Dorsolateral prefrontal cortex (tissue), 122 donors: ENCODE measurements at places on chromosomes 6 and 20.

GRCh38 chr20:41063442-41063841 lies 34.8 kb downstream of the TOP1 start:
- DNase-seq = no peak

DNA sequence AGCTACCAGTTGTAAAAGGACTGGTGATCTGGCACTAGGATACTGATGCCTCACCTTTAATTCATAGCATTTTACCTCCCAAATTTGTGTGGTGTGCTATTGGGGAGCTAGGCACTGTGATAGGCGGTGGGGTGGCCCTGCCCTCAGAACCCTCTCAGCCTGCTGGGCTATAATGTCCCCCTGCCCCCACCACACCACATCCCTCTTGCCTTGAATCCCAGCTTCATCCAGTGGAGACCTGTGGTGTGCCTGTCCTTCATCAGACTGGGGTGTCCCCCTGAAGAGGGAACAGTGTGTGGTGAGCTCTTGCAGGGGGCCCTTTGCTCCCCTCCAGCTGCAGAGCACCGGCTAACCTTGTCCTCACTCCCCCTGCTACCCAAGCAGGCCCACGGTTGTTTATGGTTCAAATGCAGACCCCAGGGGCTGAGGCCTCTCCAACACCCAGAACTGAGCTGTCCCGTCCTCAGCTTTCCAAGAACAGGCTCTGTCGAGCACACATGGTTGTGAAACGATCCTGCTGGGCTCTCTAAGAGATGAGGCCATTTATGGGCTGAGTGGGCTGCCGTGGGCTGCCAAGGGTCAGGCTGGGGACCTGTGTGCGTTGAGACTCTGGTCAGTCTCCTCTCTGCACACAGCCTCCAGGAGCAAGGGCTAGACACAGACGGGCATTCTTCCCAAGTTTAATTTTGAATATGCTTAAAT lies 26.9 kb upstream of the VEGFA start:
- no peak for DNase-seq

DNA sequence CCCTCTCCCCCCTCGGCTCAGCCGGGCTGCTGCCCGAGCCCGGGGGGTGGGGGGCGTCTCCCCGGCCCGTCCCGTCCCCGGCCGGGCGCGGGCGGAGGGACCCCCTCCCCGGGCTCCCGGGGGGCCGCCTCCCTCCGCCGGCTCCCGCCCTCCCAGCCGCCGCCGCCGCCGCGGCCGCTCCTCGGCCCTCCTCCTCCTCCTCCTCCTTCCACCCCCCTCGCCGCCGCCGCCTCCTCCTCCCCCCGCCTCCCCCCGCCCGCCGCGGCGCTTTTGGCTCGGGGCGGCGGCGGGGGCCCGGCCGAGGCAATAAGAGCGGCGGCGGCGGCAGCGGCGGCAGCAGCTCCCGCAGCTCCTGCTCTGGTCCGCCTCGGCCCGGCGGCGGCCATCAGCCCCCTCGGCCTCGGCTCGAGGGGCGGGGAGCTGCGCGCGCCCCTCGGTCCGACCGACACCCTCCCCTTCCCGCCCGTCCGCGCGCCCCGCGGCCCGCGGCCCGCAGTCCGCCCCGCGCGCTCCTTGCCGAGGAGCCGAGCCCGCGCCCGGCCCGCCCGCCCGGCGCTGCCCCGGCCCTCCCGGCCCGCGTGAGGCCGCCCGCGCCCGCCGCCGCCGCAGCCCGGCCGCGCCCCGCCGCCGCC lies 38.7 kb downstream of the GNAS start:
- DNase-seq = no peak

DNA sequence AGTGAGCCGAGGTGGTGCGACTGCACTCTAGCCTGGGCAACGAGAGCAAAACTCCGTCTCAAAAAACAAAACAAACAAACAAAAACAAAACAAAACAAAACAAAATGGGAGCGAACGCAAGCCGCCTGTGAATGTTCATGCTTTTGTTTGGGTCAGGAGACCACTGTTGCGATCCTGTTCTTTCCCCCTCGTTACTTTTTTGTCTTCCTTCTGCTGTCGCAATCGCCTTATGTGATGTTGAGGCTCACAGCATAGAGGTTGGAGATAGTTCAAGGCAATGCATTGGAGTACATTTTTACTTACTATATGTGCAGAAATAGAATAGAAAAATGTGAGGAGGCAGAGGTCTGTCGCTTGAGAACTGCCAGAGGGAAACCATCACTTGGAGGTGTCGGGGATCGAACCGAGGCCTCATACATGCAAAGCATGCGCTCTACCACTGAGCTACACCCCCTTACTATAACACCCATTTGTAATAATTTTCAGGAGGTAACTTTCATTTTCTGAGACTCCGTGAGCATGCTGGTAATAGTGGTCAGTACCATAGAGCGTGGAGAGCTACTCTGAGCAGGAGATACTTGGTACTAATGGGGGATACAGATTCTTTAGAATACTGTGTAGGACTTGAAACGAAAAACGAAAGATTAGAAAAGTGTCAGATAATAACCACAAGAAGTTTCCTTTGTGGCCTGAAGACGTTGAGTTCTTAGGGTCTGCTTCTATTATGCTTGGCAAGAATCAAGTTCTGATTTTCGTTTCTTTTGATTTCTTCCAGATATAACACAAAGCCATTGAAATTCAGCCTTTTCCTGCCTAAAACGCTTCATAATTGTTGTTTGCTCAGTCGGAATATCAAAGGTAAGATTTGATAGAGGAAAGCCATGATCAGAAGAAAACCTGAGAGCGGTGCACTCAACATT lies 121.1 kb downstream of the TRIM27 start:
- no peak for DNase-seq

DNA sequence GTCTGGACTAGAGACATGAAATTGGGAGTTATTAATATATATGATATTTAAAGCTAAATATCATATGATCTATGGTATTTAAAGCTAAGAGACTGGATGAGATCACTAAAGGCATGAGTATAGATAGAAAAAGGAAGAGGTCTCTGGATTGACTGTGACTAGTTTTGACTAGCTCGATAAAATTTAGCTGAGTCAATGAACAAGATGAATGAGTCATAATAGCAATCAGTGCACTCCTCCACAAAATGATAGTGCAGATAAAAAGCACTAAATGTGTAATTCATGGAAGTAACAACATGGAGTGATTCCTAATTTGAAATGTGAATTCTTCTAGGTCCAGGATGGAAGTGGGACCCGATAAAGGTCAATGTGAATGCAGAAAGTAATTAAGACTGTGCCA lies 127.4 kb downstream of the PFDN4 start:
- DNase-seq = no peak

GRCh38 chr6:2667617-2668016 lies 83.1 kb downstream of the MYLK4 start:
- DNase-seq = no peak

GRCh38 chr6:147192278-147192911 lies 11.8 kb upstream of the STXBP5 start:
- DNase-seq = no peak
